ENCODE measurements at places on chromosomes 16 and 17.

GRCh38 chr17:68468788-68469187 lies 11.5 kb upstream of the WIPI1 start:
- DNase-seq = peak; percentile 37

- no peak for DNase-seq
Observed at GRCh38 chr17:33816842-33817617, 438.1 kb upstream of the CCL2 start.

- DNase-seq = no peak
Observed at GRCh38 chr16:51510416-51510815, 359.3 kb upstream of the SALL1 start.

- DNase-seq = no peak
Observed at GRCh38 chr16:23323224-23324030, 21.3 kb downstream of the SCNN1B start.

DNA sequence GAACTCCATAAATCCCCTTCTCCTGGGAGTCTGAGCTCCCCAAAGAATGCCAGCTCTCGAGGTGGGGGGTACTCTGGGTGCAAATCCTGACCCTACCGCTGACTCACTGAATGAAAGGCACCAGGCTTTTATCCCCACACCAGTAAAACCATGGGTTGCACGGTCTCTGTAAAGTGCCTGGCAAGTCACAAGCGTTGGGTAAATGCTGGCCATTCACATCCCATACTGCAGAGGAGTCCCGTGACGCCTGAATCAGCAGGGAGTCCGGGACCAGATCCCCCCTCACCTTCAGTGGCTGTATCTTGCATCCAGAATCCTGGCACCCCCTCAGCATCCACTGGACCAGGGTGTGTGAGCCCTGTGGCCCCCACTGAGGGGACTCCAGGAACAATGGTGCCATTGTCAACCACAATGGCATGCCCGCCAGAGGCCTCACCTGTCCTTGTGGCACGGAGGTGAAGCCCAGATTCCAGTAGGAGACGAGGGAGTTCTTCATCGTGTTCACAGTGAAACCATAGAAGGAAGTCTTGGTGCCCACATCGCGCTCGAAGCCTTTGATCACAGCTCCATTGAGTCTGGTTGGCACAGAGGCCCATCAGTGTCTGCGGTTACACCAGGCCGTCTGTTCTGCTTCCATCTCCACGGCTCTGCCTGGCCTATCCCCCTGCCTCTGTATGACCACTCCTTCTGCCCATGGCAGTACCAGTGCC lies 13.3 kb downstream of the ST6GALNAC2 start:
- no peak for DNase-seq

GRCh38 chr16:70684146-70685060 lies 1.4 kb downstream of the MTSS2 start:
- no peak for DNase-seq

GRCh38 chr17:76281573-76282371 lies 16.6 kb downstream of the UBALD2 start:
- no peak for DNase-seq

DNA sequence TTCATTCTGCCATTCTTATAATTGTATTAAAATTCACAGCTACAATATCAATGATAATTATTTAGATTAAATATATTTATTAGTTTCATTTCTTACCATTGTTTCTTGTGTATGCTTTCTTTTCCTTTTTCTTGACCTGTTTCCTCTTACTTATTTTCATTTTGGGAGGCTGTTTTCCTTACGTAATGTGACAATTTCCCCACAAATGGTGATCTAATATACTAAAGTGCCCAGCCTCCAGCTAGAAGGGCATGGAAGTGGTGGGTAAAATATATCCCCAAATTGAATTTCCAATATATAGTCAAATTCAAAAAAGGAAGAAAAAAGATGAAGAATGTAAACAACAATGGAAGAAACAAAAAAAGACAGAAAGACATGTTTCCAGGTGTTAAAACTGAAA lies 1.5 kb upstream of the ABCA6 start:
- peak; percentile 11 for DNase-seq

DNA sequence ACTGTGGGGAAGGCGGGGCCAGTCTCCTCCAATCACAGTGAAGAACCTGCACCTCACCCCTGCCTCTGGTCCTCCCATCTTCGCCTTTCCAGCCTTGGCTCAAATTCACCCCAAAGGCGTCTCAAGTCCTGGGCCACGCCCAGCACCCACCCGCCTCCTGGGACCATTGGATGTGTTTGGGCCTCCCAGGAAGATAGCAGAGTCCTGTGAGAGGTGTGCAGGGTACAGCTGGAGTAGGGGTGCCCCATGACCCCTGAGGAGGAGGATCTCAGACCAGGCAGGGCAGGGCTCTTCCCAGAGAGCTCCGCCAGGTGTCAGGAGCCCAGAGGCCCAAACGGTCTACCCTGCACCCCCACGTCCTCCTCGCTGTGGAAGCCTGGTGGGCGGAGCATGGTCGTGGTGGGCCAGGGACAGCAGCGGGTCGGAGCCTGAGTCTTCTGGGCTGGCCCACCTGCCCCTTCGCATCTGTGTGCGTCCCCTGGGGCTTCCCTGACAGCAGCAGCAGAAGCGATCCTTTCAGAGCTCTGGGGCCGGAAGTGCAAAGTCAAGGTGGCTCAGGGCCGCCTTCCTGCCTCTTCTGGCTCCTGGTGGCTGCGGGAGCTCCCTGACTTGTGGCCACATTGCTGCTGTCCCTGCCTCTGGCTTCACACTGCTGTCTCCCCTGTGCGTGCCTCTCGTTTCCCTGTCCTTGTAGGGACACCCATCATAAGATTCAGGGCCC lies 34.9 kb upstream of the ZNF469 start:
- peak; percentile 28 for DNase-seq

DNA sequence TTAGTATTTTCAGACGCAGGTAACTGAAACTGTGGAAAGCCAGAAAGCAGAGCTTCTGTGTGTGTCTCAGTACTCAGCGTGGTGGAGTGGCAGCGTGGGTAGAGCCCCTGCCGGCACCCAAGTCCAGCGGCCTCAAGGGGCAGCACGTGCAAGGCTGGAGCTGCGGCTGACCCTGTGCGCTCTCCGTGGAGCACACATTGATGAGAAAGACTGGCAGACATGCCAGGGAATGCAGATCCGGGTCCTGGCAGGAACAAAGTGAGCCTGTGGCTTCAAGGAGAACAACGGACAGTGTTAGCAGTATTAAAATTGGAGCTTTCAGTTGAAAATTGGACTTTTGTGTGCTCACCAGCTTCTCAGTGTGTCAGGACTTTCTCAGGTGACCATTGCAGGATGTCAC lies 23.3 kb downstream of the ZC3H18 start:
- DNase-seq = no peak

DNA sequence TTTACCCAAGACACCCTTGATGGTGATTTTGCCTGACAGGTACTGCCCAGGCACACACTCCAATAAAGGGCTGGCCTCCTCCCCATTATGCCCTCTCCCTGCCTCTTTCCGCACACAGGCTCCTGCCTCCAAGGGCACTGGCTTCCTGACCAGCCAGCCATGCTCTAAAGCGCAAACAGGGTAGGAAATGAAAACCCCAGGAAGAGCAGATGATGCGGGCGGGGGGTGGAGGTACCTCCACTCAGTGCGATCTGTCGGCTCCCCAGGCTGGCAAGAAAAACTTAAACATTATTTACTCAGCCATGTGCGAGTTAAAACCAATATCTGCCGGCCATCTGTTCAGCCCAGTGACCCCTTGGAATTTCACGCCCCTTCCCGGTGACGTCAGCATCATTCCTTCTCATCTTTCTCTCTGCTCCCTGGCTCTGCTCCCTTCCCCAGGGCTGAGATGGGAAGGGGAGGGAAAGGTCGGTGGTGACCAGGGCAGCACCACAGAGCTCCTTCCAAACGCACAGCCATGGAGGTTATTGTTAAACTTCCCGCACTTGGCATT lies 262.5 kb downstream of the CBLN1 start:
- no peak for DNase-seq

DNA sequence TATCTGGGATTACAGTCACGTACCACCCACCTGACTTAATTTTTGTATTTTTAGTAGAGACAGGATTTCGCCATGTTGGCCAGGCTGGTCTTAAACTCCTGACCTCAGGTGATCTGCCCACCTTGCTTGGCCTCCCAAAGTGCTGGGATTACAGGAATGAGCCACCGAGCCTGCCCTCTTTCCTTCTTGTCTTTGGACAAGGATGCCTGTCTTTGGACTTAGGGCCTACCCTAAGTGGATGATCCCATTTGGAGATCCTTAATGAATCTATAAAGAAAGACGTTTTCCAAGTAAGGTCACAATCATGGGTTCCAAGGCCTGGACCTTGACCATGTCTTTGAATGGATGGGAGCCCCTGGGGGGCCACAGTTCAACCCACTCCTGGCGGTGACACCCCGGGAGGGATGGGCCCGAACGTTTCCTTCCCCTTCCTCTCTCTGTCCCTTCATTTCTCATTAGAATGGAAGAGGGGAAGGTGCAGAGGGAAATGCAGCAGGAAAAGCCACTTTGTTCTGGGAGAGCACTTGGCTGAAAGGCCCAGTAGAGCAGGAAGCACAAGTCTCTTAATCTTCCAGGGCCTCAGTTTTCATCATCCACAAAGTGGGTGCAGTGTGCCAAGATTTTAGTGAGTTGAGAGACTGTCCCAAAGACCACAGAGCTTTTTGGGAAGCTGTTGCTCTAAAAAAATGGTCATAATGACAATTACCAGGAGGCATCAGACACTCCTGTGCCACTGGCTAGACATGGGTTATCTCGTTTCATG lies 353.3 kb downstream of the SEC14L1 start:
- DNase-seq = no peak

- peak; percentile 87 for DNase-seq
Observed at GRCh38 chr16:66660422-66661209, 35.9 kb downstream of the CMTM4 start.

DNA sequence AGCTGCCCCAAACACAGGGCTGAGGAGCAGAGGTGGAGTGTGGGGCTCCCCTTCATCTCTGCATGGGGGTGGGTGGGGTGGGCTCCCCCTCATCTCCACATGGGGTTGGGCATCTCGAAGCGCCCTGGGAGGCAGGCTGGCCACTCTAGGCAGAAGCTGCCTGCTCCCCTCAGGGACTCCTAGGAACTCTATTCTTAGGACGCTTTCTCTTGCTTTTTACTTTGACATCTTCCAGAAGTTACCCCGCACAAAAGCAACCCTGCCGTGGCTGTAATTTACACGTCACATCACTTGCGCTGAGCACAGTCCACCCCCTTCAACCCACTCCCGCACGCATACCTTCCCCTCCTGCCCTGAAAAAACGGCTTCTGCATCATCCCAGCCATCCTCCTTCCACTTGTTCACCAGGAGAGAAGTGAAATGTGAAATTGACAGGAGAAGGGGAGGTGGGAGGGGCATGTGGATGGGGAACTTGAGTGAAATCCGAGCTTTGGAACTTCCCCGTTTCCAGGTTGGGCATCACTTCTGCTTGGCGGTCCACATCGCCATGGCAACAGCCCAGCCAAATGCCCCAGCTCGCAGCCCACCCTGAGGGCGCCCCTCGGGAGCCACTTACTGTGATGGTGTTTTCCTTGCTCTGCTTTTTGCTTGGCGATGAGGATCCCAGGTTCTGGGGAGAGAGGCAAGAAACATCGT lies 53.7 kb upstream of the RCVRN start:
- no peak for DNase-seq

GRCh38 chr16:11470676-11471415 lies 115.9 kb downstream of the LITAF start:
- DNase-seq = no peak

GRCh38 chr17:30454635-30455034 lies 22.6 kb upstream of the GOSR1 start:
- DNase-seq = no peak

DNA sequence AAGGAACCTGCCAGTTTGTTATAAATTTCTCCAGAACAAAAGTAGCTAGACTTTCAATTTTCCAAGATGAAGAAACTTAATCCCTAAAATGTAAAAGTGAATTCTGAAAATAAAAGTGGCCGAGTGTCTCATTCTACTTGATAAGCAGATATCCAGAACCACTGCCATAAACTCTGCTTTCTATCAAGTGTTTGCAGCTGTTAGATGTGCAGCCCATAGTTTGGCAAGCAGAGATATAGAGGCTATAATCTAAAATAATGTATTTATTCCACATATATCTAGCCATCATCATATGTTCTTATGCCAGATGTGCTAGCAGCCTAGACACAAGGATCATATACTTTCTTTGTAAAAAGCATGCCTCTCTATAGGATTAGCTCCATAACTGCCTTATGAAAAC lies 14.7 kb upstream of the FBXL20 start:
- no peak for DNase-seq

DNA sequence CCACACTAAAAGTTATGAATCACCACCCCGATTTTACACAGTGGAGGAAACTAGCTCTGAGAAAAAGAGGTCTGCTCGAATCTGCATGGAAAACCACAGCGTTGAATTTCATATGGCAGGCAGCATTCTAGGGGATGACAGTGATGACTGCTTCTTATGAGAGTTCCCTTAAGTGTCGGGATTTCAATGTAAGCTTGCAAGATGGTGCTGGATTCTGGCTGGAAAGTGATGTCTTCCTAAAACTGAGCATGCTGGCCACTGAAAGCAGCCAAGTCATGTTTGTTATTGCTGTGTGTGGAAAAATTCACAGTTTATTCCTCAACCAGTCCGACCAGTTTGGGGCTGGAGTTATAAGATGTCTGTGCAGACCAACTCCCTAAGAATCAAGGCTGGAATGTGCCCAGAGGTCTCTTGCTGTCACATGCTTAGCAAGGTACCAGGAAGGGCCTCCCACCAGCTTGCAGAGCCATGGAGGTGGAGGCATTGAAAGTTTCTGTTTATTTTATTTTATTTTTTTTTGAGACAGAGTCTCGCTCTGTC lies 37.2 kb upstream of the GAN start:
- no peak for DNase-seq

DNA sequence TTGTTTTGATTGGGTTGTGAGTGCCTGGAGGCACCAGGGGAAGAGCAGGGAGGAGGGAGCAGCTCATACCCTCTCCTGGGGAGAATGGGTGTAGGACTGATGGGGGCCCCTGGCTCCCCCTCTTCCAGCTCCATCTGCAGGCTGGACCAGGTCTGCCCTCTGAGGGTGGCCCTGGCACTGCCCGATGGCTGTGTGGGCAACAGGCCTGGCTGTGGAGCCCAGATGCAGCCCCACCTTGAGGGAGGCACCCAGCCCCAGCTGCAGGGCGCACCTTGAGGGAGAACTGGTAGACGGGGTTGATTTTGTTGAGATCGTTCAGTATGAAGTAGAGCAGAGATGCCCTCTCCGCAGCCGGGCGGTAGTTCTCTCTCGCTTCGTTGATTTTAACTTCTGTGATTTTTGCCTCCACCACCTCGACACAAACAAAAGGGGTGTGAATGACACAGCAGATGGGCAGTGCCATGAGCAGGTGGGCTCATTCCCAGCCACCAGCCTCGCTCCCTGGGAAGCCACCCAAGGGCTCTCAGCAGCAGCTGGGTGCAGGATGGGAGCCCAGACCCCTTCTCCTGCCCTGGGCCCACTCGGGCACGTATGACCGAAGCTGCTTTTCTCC lies 71.6 kb downstream of the PGS1 start:
- DNase-seq = no peak

DNA sequence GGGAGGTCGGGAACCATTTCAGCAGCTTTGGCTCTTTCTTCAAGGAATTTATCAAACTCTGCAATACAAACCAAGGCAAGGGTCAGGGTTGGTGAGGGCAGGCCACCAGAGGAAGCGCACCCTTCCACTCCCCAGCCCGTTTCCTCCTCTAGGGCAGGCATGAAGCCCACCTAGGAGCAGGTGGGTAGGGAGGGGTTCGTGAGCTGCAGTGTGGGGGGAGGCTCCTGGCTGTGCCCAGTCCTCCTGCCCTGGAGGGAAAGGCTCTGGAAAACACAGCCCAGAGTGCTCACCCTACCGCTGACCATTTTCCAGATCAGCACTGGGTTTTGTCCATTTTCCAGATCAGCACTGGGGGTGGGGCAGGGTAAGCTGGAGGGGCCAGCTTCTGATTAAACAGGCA lies 10.9 kb upstream of the SREBF1 start:
- DNase-seq = no peak
